ENCODE measurements at places on chromosomes 6 and 20.

DNA sequence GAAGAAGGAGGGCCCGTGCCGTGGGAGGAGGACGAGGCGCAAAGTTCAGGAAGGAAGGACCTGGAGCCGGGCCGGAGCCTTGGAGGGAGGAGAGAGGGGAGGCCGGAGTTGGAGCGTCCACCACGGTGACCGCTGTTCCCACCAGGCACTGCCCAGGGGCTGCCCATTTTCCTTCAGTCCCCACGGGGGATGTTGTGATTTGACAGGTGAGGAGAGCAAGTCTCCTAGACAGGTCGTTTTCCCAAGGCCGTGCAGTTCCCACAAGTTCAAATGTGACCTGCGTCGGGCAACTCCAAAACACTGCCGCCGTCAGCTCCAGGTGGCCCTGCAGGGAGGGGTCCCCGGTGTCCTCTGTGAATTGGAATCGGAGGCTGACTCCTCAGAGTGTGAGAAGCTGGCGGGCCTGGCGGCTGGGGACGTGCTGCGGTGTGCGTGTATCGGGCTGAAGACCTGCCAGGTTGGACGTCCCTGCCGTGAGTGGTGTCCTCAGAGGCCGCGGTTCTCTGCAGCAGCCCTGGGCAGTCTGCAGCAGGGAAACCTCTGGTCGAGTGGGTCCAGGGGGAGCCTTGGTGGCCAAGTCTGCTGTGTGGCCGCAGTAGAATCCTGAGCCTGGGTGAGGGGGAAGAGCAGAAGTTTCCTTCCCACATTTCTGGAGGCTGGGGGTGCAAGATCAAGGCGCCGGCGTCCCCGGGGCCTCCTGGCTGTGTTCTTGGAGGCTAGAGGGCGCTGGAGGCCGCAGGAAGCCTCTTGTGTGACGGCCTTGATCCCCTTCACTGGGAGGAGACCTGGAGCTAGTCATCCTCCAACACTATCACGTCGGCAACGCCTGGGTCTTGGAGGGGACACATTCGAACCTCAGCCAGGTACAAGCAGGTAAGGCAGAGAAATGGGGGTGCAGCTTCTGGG lies 115.1 kb upstream of the FRMD1 start:
- no peak for DNase-seq

- DNase-seq = no peak
Measured at GRCh38 chr6:25645916-25646315, 6.1 kb upstream of the SCGN start.

DNA sequence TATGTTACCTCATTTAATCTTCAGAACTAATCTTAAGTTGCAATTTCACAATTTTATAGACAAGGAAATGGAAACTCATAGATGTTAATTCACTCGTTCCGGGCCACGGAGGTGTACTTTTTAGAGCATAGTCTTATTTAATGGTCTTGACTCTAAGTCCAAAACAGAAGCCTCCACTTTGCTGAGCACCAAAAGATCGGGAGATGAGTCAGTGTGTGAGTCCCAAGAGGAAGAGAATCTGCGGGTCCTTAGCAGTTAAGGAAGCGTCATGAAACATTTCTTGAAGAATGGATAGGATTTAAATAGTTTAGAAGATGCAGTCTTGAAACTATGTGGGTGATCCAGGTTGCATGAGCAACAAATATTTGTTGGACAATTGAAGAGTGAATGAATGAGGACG lies 231.8 kb upstream of the QKI start:
- no peak for DNase-seq

DNA sequence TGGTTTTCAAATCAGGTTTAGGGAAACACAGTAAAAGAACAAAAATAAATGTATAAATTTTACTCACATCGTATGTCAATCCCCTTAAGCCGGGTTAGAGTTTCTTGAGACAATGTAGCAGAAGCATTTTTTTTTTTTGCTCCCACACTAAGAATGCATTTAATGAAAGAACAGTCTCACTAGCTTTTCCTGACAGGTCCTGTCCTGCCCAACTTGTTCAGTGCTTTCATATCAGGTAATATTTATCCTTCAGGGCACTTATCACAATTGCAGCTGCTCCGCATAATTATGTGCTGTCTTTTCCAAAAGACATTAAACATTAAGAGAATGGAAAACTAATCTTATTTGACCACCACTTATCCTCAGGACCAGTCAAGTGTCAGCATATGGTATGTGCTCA lies 632.0 kb downstream of the HTR1B start:
- DNase-seq = peak; percentile 49

DNA sequence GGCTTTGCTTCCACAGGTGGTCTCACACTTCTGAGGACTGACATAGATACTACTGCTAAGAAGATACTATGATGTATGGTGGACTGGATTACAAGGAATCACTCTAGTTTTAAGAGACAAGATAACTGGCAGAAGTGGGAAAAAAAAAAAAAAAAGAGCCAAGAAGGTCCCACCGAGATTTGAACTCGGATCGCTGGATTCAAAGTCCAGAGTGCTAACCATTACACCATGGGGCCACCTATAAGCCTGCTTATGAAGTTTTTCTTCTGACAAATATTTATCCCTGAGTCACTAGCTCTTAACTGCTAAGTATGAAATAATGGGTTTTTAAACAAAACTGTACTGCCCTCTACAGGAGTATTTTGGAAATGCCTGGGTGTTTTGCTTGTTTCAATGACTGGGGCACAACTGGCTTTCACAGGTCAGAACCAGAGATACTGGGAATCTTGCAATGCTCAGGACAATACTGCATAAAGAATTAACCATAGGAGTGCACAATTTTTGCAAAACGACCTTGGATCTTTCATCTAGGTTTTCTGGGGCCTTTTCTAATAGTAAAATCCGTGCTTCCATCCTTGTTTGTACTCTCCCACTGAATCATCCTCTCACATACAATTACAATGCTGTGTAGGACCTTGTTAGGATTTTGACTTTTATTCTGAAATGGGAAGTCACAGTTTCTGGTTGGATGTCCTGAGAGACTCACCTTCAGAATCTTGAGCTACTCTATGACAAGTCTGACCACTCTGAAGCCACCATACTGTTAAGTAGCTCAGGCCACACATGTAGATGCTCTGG lies 116.3 kb downstream of the OR2B2 start:
- DNase-seq = peak; percentile 83

GRCh38 chr6:13712599-13712898 lies 914 bp upstream of the RANBP9 start:
- no peak for DNase-seq

- no peak for DNase-seq
Measured at GRCh38 chr6:52423448-52423847, 3.3 kb downstream of the EFHC1 start.

DNA sequence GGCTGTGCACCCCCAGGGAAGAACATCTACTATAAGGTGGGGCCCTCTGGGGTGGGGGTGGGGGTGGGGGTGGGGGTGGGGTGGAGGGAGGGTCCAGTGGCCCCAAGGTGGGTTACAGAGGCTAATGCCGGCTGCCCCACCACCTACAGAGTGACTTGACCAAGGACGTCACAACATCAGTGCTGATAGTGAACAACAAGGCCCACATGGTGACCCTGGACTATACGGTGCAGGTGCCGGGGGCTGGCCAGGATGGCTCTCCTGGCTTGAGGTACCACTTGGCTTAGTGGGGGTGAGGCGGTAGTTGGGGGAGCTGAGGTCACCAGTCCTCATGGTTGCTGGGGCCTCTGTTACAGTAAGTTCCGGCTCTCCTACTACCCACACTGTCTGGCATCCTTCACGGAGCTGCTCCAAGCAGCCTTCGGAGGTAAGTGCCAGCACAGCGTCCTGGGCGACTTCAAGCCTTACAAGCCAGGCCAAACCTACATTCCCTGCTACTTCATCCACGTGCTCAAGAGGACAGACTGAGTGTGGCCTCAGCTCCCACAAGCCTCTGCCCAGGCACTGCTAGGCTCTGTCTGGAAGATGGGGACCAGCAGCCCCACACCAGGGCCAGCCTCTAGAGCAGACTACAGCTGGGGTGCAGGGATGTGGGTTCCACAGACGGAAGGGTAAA lies 2.8 kb downstream of the GNMT start:
- no peak for DNase-seq

DNA sequence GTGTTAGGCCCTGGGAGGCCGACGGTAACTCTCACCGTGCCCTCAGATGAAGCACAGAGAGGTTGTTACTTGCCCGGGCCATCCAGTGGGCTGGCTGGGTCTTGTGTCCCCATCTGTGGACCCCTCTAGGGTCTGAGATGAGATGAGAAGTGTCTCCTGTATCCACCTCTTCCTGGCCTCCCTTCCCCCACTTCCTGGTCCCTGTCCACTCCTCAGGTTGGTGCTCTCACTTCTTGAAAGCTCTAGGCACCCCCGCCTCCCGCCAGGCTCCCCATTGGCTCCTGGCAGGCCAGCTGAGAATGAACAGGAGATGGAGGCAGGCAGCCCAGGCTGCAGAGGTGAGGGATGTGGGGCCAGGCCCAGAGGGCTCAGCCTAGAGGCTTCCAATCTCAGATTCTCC lies 1.5 kb downstream of the MMP24OS start:
- DNase-seq = no peak

- no peak for DNase-seq
Measured at GRCh38 chr6:27957516-27957915, 475 bp downstream of the OR2B6 start.

- no peak for DNase-seq
Measured at GRCh38 chr6:81456416-81456815, 296.1 kb downstream of the TENT5A start.

- DNase-seq = no peak
Measured at GRCh38 chr20:22909436-22909835, 125.7 kb upstream of the SSTR4 start.

DNA sequence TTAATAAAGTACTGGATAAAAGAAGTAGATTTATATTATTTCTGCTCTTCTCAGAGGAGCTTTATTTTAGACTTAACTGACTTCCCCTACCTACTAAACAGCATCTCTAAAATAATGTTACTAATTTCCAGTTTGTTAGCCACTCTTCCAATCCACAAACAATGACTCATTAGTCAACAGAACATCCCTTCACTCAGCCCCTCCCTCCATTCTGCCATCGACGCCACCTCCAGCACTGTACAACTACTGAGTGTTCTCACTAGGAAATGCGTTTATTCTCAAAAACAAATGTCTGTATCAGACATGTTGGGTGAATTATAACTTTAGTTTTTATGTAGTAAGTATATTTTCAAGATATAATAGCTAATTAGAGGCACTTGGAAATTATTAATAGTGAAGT lies 427.0 kb downstream of the EYS start:
- DNase-seq = no peak

DNA sequence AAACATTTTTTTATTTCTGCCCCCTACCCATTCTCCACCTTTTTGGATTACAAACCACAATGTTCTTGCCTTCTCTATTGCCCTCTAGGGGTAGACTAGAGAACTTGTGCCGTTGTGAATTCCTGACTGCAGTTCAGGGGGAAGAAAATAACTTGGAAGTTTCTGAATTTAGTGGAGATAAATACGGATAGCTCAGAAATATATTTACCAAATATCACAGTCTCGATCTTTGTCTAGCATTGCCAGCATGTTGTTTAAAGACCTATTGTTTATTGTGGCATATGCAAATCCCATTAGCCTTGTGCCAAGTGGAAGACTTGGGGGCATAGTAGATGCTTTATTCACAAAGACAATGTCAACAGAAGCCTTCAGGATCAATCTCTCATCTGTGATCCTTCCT lies 154.1 kb upstream of the MMS22L start:
- DNase-seq = peak; percentile 7

- DNase-seq = no peak
Measured at GRCh38 chr6:14766391-14766994, 479.4 kb upstream of the JARID2 start.

GRCh38 chr6:2784930-2785329 lies 19.7 kb downstream of the WRNIP1 start:
- DNase-seq = no peak

- no peak for DNase-seq
Measured at GRCh38 chr6:122663981-122664380, 53.8 kb downstream of the PKIB start.

DNA sequence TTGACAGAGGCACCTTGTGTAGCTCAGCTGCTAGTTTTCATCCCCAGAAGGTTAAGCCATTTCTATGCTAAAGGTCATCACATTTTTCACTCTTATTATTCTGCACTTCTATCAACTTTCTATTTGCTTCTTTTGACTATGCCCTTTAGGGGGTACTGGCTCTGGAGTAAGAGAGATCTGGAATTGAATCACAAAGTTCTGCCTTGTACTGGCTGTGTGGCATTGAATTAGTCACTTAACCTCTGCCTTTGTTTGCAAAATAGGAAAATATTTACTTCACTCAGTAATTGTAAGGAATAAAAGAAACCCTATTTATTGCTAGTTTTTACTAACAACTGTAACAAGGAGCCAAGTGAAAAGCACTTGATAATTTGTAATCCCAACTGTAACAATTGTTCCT lies 56.8 kb upstream of the MTRF1L start:
- no peak for DNase-seq

DNA sequence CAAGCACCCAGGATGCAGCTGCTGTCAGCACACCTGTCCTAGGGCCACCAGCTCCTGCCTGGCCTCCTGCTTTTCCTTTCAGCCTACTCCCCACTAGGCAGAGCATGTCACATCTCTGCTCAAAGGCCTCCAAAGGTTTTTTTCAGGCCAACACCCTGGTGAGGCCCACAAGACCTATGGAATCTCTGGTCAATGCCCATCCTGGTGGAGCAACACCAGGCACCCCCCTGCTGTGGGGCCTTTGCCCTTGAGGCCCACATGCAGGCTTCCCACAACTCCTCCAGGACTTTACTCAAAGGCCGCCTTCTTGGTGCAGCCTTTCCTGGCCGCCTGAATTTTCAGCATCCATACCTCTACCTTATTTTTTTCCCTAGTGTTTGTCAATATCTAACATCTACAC lies 76.9 kb downstream of the SLC23A2 start:
- DNase-seq = no peak

DNA sequence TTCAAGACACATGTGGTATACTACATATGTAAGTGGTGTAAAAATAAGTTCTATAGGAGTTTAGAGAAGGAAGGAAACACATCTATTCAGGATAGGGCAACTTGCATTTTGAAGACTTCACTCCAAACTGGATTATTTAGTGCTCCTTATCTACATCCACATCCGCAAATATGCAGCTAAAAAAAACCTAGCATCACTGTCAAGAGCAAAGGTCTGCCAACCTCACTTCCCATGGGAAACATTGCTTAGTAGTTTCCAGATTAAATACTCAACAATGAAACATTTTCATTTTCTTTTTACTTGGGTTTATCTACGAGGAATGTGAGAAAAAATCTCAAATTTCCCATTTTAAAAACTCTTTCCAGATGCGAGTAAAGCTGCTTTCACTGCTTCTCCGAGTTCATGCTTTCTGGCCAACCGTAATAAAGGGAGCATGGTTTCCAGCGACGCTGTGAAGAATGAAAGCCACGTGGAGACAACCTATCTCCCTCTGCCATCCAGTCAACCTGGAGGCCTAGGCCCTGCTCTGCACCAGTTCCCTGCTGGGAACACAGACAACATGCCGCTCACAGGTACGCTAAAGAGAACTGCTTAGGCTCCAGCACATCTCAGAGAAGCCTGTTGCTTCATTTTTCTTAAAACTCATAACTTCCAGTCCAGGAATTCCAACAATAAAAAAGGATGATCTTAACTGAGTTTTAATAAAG lies 48.2 kb downstream of the RFX6 start:
- no peak for DNase-seq

DNA sequence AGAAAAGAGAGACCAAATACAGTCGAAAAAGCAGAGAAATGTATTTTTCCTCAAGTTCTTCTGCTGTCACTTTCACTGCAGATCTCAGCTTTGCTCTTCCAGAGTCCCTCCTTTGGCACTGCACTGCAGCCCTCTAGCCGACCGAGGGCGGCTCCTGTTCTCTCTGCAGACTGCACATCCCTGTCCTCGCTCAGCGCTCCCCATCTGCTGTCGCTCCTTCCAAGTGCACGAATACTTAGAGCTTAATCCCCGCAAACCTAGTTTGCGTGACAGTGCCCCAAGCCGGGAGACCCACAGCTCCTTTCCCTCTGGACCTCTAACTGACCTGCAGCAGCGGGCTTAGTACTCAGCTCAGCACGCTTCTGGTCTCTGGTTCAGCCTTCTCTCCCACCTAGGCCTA lies 15.2 kb downstream of the RPP21 start:
- DNase-seq = no peak

Measured in mammary epithelial cell (primary cell).